ENCODE measurements at places on chromosomes 11 and 22.

DNA sequence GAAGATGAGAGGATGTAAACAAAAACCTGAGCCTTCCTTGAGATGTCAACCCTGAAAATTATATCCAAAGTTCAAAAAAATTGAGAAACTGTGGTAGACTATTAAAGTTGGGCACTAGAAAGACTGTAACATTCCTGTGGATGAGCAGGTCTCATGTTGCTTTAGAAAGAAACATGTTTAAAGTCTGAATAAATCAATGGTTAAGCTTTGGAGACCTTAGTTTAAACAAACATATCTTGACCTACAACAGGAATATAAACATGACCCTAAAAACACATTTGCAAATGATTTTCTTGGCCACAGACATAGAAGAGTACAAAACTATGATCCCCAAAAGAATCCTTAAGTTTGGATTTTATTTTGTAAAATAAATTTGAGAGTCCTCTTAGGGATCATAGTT is 38.1 kb upstream of the PCF11 start:
- DNase-seq: no peak

DNA sequence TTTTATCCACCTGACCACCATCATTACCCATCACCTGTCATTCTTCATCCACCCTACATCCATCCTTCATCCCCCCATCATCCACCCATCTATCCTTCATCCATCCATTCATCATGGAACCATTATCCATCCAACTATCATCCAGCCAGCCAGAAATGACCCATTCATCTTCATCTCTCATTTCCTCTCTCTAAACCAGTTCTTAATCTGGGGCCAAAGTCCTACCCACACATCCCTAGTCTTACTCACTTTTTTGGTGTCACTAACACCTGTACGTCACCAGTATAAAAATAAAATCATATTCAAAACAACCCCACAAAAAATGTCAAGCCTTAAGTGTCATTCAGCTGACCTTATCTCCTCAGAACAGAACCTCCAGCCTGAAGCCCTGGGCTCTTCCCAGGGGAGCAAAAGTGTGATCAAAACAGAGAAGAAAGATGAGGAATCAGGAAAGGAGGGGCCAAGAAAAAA is 12.3 kb downstream of the SPI1 start:
- DNase-seq: no peak

GRCh38 chr11:116360221-116360941 is 412.4 kb downstream of the BUD13 start:
- no peak for DNase-seq

DNA sequence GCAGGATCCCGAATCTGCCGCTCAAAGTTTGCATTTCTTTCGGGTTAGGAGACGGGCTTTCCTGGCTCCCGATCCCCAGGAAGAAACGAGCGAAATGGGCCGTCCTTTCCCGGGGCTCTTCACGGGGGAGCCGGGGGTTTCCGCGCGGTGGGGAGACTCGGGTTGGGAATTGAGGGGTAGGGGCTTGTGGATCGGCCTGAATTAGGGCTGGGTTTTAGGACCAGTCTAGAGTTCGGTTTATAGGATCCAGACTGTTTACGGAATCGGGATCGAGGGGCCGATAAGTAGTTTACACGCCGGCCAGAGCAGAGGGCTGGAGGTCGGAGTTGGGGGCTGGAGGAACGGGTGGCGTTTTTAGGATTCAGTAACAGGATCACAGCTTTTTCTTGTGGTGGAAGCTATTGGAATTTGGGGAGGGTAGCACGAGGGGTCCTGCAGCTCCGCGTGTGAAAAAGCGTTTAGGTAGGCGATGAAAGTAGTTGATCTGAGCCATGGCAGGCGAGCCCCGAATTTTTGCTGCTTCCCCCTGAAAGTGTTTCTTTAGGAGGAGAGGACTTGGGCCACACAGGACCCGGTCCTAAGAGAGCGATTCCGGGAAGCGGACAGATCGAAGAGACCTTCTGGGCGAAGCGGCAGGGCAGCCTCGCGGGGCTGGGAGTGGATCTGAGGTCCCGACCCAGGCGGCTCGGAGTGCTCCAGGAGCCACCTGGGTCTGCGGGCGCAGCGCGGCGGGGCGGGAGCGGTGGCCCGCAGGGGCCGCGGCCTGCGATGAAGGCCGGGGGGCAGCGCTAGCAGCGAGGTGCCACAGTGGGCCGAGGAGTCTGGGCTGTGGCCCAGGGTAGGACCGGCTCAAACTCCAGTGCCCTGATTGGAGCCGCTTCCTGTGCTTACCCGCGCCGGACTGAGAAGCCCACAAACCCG is 1.6 kb downstream of the PKNOX2 start:
- DNase-seq: no peak

DNA sequence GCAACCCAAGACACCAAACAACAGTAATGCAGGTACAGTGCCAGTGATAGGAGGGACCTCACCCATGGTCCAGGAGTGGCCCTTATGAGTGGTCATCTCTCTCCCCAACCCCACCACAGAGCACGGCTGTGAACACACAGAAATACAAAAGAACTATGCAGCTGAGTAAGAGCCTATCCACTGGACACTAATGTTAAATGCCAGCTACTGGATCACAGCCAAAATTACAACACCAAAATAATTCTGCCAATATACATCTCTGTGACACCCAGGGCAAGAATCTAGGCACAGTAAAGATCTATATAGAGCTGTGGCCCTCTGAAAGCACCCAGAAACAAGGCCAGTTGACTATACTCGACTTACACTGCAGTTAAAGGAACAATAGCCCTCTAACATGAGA is 22.8 kb upstream of the GPR83 start:
- DNase-seq: no peak

DNA sequence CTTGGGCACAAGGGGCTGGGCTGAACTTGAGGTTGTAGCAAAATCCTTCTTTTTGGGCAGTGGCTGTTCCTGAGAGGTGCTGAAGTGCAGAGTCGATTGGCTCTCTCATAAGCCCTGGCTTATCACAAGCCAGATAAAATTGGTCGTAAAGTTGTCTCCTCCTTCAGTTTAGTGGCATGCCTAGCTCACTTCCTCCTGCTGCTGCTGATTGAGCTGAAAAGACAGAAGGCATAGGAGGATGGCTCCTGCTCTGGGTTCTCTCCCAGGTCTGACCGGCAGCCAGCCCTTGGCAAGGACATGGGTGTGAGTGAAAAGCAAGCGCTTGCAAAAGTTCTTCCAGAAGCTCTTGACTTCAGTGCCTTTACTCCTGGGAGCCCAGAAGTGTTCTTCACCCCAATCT is 83.9 kb downstream of the LDLRAD3 start:
- no peak for DNase-seq

- DNase-seq: no peak
Observed at GRCh38 chr22:45962434-45962718, 14.6 kb downstream of the WNT7B start.

- DNase-seq: no peak
Observed at GRCh38 chr11:111359223-111360149, 19.6 kb downstream of the POU2AF1 start.

DNA sequence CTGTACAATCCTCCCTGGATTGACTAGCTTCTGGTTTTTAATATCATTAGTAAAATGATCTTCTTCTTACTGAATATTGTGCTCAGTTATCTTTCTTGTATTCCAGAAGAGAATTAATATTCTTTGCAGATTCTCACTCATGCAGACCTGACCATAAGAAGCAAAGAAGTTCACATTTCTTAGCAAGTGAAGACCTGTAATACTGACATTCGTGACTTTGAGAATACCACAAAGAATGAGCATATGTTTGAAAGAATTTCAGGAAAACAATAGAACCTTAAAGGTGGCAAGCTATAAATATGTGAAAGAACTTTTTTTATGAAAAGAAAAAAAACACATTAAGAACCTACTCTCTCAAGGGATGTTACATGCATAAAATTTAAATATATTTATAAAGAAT is 371.6 kb downstream of the JRKL start:
- DNase-seq: no peak

DNA sequence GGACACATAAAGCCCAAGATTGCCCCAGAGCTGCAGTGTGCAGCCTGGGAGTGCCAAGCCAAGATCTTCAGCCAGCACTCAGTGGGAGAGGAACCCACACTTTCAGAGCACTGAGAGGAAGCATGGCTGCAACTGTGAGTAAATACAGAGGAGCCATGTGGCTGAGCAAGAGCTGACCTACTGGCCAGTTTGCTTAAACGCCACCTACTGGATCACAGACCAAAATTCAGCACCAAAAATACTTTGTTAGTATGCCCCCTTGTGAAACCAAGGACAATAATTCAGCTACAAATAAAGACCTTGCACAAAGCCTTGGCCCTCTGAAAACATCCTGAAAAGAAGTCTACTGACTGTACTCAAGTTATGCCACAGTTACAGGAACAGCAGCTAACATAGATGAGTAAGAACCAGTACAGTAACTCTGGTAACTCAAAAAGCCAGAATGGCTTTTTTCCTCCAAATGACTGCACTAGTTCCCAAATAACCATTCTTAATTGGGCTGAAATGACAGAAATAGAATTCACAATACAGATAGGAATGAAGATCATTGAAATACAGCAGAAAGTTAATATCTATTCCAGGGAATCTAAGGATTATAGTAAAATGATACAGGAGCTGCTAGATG is 10.1 kb upstream of the OR4A15 start:
- no peak for DNase-seq

- no peak for DNase-seq
Observed at GRCh38 chr11:68651208-68651984, 32.9 kb upstream of the GAL start.

GRCh38 chr11:93160808-93161207 is 37.0 kb downstream of the SLC36A4 start:
- no peak for DNase-seq

Data from NCI-H1930 (cell line).